Left hindlimb (tissue), 1 donor: ENCODE measurements at places on chromosomes 3 and 15.

DNA sequence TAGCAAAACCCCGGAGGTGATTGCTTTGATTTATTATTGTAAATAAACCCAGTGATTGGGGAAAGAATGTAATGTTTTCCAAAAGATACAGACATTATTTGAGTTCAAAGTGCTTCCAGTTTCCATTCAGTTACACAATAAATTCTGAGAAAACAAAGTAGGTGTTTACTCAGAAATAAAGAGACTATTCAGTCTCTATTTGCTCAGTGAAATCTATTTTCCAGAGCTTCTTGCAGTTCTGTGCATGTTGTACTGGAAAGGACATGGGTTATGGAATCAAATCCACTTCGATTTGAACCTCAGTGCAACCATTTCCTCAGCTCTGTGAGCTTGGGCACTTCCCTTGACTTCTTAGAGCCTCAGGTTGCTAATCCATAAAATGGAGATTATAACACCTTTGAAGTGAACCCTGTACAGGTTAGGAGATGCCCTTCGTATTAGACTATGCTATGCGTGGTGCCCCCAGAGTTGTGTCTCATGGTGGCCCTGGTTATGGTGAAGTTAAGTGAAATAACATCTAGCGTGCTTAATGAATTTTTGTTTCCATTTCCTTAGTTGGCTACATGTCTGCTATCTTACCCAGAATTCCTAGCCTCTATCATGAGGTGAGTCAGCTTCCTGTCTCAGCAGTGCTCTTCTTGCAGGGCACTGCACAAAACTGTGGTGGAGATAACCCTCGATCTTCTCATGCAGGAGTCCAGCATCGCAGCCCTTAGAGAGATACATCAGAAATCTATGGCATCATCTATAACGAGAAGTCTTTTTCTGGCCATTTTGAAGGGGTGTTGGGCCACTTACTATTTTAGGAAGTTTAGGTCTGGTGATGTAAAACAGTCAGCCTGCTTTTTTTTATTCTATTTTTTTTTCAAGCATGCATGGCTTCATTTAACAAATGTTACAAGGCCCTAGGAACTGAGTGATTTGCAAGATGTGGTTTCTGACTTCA lies 97.7 kb downstream of the RPL39L start:
- DNase-seq = no peak

GRCh38 chr3:162643245-162643644 lies 1146.6 kb downstream of the OTOL1 start:
- no peak for DNase-seq

DNA sequence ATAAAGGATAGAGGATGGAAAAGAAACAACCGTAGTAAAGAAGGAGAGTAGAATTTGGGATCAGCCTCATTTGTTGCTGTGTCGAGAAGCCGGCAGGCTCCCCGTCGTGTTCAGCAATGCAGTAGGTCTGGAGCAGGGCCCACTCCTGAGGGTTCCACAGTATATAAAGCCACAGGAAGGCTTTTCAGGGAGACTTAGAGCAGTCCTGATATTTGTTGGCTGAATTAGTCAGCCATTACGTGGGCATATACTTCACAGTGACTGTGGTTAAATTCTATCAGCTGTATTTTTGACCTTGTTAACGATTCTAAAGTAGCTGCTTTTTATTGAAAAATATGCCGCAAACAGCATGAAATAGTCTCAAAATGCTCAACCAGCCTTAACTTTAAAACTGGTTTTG lies 149.5 kb downstream of the ITPR1 start:
- DNase-seq = no peak

DNA sequence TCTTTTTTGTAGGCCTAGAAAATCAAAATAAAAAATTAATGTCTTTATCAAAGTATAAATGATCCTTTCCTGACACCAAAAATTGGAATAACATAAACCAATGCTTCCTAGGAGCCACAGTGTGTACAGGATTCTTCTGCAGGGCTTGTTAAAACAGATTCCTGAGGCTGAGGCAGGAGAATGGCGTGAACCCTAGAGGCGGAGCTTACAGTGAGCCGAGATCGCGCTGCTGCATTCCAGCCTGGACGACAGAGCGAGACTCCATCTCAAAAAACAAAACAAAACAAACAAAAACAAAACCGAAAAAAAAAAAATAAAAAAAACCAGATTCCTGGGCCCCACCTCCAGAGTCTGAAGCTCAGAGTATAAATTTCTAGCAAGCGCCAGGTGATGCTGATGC lies 78.0 kb downstream of the PEX5L start:
- DNase-seq = no peak

DNA sequence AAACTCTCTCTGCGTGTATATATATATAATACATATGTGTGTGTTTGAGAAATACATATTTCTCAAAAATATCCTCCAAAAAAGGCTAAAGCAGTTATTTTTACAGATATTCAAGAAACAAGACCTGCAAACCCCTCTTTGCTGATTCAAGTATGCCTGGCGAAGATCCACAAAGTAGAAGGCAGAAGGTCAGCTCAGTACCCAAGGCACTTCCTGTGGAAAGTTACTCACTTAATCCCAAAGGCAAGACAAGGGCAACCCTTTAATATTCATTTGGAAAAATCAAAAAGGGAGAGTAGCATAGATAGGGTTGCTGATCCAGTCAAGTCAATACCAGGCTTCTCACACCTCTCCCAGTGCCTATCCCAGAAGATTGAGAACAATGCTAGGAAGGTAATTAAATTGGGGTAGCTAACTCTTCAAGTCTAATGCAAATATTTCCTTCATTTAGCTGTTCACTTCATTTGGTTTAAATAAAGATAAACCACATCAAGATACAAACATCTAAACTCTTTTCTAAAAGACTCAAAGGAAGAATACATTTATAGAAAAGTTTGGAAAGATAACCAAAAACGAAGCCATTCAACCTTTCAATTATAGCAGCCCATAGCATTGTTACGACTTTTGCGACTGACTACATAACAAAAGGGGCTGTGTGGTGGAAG lies 7.2 kb downstream of the COX17 start:
- no peak for DNase-seq

GRCh38 chr3:187212196-187212545 lies 14.9 kb downstream of the RTP1 start:
- DNase-seq = no peak

GRCh38 chr15:78974272-78974918 lies 29.5 kb upstream of the CTSH start:
- no peak for DNase-seq

DNA sequence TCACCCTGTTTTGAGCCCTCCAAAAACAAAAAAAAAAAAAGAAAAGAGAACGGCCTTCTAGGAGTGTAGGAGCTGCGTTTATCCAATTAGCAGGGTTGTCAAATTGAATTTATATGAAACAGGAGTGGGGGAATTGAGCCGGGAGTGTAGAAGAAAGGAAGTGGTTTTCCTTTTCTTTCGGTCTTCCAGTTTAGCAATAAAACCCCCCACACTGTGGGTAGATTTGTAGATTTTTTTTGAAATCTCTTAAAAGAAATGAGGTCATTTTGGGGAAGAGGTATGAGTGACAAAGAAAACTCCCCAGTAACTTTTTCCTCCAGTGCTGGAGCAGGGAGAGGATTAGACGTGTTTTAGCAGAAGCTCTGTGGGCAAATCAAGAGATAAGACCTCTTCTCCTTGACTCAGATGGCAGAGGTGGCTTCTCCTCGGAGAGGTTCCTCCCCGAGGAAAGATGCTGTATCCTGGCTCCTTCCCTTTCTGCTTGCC lies 30.8 kb downstream of the BOC start:
- DNase-seq = no peak

DNA sequence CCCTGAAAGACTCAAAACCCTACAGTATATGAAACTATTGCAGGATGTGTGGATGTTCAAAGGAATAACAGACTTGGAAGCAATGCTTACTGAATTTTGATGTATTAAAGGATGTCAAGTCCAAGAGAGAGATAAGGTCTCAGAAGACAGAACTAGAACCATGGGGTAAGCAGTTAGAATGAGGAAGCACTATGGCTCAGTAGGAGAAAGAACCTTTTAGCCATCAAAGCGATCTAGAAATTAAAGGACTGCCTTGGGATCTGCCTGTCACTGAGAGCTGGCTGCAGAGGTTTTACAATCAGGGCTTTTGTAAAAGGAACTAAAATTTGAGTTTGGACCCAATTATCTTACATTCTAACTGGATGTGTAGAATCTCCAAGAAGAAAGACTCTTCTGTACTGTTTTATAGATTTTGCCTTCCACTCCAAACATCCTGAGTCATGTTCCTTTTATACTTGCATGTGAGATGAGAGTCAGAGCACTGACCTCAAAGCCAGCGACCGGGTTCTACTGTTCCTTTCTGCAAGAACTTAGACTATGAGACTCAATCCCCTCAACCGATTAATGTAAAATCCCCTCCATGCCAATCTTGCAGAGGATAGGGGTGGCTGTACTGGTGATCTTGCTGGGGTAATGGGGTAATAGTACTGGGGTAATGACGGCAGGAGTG lies 412.3 kb upstream of the TPRG1 start:
- DNase-seq = no peak

DNA sequence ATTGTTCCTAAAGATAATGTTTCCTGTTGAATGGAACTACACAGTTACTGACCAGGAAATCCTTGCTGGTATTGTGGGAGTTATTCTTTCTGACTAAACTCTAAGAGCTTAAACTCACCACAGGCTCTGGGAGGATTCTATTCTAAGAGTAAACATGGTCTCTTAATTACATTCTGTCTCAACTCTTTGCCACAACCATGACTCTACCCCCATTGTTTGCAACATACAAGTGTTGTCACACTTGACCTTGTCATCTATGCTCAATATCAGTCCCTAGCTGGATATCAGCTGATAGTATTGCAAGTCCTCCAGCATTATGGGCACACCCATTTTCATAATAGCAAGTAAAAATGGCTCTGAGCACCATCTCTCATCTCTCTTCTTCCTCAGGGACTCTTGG lies 29.6 kb upstream of the SECISBP2L start:
- no peak for DNase-seq

DNA sequence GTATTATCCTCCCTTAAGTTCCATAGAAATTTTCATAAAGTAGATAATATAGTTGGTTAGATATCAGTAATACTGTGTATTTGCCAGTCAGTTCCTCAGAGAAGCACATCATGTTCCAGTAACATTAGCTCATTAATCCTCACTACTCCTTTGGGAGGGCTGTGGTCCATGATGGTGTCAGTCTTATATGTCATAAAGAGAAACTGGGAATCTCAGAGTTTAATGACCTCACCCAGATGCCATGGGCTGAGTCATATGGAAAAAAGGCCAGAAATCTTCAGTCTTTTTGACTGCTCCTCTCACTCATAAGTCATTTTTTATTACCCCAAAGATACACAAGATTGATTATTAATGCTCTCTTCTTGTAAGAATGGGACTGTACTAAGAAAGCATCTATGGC lies 188.6 kb downstream of the CHL1 start:
- DNase-seq = no peak

DNA sequence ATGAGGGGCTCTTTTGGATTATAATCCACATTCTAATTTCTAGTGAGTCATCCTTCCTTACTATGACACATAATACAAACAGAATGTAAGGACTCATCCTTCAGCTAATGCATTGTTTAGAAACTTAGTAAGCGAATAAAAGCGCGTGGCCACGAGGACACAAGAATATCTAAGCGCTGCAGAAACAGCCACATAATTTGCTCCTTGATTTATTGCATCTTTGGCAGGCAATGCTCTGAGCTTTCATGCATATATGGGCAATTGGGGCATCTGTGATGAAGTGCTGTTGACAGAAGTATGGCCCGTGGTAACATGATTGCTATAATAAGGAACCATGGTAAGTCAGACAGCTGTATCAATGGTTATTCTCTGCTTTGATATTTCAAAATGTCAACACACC lies 191.3 kb upstream of the ZNF385D start:
- DNase-seq = peak; percentile 33

DNA sequence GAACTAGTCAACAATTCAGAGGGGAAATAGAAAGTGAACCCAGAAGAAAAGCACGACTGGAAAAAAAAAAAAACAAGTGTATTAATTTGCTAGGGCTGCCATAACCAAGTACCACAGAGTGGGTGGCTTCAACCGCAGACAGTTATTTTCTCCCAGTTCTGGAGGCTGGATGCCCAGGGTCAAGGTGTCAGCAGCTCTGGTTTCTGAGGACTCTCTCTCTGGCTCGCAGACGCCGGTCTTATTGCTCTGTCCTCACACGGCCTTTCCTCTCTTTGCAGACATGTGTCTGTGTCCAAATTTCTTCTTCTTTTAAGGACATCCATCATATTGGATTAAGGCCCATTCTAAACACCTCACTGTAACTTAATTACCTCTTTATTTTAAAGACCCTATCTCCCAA lies 291.8 kb downstream of the XXYLT1 start:
- no peak for DNase-seq

GRCh38 chr3:194686816-194687637 lies 1.3 kb downstream of the FAM43A start:
- DNase-seq = peak; percentile 59

DNA sequence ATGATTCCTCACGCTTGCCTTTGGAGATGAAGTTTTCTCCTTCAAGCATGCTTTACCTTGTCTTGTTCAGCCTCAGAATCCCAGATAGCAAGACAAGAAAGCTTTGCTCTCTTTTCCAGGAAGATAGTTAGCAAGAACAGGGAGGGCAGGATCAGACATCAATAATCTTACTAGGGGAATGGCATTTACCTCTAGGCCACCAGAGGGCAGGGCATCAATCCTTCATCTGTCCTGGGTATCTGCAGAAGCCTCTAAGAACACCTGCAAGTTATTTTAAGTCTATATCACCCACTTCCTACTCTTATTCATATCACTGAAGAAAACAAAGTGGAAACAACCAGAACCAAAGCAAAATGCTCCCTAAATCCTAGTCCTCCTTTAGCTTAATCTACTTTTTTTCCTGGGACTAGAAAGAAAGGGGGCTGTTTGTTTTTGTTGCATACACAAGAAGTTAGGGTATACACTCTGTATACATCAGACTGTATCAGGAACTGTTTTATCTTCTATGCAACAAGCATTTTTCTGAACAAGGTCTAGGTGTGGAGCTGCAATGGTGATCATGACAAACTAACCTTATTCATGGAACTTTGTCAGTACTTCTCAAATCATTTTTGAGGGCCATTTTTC lies 862.5 kb downstream of the CADM2 start:
- no peak for DNase-seq

- no peak for DNase-seq
Observed at GRCh38 chr15:36798794-36799193, 219.4 kb downstream of the CDIN1 start.

DNA sequence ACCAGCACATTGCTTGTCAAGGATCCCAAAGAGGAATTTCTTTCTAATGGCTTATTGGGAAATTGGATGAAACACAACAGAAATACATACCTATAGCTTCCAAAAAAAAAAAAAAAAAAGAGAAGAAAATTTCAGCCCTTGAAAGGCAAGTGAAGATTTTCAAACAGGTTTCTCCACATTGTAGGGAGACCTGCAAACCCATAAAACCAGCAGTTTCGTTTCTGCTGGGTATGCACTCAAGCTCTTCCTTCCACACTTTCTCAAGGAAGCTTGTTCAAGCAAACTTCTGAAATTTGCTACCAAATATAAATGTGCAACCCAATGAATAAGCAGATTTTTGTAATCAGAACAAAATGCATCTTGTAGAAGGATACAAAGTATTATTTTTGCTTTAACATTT lies 15.9 kb upstream of the SH3BP5 start:
- DNase-seq = no peak

GRCh38 chr3:63961891-63962290 lies 49.7 kb upstream of the SCAANT1 start:
- DNase-seq = no peak

- DNase-seq = no peak
Observed at GRCh38 chr3:128794067-128794768, 68.2 kb downstream of the RAB7A start.
